Ovary (tissue), 10 donors: ENCODE measurements at places on chromosomes 1 and 21.

- DNase-seq: no peak
These were observed 126.4 kb upstream of the ARHGEF16 start for GRCh38 chr1:3327936-3328590.

- DNase-seq: no peak
These were observed 58.1 kb downstream of the NME7 start for GRCh38 chr1:169309178-169310166.

DNA sequence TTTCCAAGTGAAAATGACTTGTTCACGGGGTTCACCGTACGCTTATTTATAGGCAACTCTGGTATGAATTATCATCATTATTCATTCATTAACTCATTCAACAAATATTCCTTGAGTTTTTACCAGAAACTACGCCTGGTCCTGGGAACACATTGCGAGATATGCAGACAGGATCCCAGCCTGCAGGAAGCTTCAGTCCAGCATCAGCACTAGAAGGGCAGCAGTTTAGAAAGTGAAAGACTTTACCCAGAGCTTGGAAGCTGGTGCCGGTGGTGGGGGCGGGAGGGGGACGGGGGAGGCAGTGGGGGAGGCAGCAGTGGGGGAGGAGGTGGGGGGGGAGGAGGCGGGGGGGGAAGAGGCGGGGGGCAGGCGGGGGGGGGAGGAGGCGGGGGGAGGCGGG lies 55.9 kb downstream of the SETD4 start:
- no peak for DNase-seq

DNA sequence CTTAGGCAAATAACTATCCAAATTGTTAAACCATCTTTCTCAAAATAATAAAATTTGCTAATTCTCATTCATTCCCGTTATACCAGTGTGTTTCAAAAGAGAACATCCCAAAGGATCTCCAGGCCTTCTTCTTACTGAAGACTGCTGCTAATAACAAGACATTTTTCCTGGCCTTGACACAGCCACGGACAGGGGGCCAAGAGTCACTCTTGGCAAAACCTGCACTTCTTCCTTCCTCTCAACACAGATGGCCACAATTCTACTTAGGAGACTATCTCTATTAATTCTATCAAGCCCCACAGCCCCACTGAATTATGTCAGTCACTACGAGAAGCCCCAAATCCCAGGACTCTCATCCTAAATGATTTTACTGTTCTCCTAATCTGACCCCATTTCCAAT lies 86.0 kb downstream of the EVI5 start:
- no peak for DNase-seq

GRCh38 chr1:59564192-59564891 lies 250.4 kb upstream of the HOOK1 start:
- no peak for DNase-seq

GRCh38 chr1:17287130-17287776 lies 20.7 kb upstream of the PADI4 start:
- no peak for DNase-seq

DNA sequence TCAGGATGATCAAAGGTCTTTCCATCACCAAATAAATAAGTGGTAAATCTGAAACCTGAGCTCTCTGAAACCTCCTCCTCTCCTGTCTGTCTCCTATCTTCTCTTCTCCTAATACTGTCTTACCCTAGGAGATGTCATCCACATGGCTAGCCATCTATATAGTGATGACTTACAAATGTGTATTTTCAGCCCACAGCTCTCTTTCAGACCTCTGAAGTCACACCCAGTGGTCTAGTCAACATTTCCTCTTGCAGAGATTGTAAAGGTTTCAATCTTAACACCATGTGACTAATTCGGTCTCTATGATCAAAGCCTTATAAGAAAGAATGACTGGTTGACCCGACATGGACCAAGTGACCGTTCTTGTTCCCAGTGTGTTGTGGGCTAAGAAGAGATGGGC lies 63.1 kb upstream of the DPT start:
- DNase-seq: no peak

GRCh38 chr21:26914557-26914956 lies 52.3 kb downstream of the ADAMTS5 start:
- no peak for DNase-seq

DNA sequence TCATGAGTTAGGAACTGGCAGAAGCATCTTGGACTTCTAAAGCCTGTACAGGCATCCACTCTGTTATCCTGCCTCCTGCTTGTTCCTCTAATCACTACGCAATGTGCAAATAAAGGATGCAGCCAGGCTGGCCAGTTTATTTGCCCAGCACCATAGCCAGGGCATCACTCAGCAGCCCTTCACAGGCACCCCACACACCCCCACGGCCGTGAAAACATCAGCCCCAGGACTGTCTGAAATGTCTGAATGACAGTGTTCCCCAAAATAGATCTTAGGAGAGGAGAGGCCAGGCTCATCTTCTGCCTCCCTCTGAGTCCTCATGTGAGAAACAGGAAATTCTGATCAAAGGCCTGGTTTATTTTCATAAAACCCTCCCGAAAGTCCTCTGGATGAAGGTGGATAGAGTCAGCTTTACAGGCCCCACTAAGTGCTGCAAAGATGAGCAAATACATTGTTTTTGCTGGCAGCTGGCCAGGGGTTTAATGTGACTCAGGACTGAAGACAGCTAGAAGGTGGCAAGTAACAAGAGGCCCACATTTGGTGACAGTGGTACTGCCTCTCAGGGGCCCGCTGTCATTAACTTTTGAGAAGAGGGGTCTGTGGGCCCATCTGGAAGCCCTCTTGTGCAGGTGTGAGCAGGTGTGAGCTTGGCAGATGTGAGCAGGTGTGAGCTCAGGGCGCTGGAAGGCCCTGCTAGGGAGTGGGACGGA lies 32.9 kb downstream of the GRHL3 start:
- DNase-seq: no peak

DNA sequence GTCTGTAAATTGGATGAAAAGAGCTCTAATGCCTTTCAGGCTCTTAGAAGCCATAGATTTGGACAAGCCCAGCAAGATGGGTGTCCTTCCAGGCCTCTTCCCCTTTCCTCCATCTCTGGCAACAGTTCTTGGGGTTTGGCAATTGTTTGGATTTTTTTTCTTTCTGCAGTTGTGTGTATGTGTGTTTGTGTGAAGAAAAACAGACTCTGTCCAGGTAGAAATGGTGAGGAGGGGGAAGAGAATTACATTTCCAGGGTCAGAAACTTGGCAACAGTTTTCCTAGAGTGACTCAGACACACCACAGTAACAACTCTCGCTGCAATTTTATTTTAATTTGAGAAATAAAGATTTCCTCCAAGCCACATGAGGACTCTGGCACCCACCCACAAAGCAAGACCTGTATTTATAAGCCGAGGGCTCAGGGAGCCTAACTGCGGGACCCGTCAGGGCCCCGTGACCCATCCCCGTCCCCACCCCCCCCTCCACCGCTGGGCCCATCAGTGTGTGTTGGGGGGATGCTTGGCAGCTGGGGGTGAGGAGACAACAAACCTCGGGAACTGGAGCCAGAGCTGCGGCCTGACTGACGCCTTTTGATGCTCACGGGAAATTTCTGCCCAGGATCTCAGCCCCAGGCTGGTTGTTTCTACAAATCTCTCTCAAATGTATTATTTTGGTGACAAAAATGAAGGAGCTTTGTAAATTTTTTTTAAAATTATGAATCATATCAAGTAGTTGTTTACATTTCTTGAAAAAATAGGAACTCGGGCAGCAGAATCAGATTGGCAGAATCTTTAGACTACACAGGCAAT lies 4.4 kb downstream of the TMEM200B start:
- DNase-seq: peak; percentile 53

DNA sequence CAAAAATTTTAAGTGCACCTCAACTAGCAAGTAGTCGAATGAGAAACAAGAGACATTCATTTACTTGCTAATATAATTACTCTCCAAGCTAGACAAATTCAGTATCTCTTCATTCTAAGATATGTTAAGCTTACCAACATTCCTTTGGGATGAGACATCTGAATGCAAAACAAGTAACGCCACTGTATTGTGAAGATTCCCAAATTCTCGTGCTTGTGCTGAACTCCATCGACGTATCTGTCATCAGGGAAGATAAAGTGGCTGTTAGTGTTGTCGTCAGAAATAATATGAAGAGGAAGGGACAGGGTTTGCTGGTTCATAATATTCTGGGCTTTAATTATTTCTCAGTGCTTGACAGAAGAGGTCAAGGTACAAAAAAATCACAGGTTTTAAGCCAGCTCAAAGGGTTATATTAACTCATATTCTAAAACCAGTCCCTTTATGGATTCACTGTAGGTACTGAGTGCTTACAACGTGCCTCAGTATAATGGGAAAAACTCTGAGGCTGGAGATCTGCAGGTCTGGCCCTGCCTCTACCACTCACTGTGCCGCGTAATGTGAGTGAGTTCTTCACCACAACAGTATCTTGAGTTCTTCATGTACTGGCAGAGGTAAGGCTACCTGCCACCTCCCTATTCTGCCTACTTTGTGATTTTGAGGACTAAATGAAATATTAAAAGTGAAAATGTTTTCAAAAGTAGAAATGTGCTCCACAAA lies 42.0 kb downstream of the PCSK9 start:
- no peak for DNase-seq

DNA sequence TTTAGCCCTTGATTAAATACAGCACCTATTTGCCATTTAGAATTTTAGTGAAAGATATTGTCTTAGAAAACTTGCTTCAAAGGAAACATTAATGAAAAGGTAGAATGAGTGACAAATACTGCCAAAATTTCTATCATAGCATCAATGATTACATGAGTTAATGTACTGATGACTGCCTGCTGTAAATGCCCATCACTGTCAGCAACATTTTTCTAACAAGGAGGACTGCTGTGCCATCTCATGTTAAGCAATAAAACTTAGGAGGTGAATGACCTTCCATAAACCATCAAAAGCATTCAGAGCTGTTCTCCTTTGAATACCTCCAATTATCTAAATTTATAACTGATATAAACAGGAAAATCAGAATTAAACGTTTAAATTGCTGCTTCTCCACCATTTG lies 54.3 kb downstream of the GRIK1 start:
- DNase-seq: no peak

DNA sequence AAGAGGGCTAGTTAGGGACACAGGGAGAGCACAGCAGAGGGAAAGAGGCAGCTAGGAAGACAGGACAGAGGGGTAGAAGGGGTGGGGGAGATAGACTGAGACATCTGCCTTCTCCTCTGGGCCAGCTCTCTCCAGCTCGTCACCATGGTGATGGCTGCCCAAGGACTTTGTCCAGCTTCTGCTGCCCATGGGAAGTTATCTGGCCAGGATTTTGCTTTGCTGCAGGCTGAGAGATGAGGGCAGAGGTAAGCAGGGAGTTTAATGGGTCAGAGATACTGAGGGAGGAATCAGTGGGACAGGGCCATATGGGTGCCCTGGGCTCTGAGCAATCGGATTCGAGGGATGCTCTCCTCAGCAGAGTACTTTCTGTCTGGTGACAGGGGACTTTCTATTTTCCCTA lies 34.5 kb upstream of the GPR37L1 start:
- DNase-seq: no peak

DNA sequence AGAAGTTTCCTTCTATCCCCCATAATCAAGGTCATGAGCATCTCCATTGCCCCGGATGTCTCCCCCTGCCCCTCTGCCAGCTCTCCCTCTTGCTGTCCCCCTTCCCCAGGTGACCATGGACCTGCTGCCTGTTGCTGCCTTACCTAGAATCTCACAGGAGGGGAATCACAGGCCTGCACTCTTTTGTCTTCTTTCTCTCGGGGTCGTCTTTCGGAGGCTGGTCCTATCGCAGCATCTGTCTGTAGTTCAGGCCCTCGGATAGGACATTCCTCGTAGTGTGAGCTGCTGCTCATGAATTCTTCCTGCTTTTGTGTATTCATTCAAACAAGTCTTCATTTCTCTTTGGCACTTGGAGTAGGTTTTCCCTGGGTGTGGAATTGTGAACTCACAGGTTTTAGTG lies 39.9 kb upstream of the ACTRT2 start:
- no peak for DNase-seq

DNA sequence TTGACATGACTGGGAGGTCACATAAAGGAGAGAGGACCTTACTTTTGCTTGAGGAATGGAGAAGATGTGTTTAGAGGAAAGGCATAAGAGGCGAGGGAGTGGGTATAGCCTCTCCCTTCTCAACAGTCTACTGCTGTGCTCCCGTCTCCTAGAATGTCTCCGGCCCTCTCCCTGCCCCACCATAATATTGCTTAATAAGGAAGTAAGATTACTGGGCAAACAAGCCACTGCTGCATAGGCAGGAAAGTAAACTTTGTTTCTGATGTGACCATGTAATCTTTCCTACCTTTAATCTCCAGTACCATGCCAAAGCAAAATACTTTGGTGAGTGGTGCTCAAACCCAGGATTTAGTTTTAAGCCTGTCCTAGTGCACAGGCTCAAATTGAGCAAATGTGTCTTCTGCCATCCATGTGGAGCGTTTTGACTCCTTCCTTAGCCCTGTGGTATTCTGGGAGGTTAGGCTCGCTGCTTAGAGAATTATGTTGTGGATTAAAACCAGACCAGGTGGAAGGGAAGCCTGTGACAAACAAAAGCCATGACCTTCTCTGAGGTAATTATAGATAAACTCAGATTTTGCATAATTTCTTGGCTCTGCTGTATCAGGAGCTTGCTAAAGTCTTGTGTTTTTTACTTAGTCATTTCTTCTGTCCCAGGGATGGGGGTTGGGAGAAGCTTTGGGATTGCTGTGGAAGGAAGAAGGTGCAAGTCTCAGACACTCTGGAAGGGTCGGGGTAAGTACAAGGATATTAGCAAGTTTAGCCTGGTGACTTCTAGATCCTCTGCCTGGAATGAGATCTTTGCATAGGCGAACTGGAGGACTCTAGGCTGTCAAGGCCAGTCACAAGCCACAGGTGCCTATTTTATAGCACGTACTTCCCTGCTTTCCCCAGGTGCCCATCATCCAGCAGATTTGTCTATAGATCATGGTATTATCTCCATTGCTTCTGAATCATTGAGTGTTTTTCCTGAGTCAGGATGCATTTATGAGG lies 34.5 kb upstream of the DIPK1A start:
- DNase-seq: no peak

DNA sequence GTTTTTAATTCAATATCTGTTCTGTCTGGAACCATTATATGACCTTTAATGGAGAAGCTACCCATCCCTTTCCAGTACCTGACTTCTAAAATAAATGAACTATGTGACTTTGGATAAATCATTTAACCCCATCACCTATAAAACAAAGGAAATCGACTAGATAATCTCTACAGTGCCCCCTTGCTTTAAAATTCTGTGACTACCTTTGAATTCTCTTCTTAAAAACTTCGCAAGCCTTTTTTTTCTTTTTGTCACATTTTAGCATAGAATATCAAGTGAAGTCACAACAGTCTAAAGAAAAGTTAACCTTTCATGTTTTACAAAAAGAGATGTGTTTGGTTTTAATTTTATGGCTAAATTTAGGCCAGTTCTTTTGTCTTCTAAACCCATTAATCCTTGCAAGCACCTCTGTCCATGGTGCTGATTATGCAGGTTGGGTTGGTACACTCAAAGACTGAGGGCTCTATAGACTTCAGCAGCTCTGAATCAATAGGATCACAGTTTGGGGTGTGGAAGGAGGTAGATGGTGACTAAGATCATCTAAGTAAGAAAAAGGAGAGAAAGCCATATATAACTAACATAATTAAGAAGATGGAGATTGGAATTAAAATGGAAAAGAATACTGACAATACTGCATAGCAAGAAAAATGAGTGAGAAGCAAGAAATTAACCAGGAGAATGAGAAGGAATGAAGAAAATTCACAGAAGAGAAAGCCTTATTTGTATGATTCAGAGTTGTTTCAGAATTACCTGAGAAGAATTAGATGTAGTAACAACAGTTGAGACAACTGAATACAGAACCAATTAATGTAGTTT lies 59.2 kb downstream of the TBX15 start:
- DNase-seq: no peak
